Aorta (tissue), 5 donors: ENCODE measurements at places on chromosomes 2 and 18. TPM values are rescaled to one million over a fixed set of nuclear protein-coding genes. Genes with fewer than 3 reads are reported as not detected.

DNA sequence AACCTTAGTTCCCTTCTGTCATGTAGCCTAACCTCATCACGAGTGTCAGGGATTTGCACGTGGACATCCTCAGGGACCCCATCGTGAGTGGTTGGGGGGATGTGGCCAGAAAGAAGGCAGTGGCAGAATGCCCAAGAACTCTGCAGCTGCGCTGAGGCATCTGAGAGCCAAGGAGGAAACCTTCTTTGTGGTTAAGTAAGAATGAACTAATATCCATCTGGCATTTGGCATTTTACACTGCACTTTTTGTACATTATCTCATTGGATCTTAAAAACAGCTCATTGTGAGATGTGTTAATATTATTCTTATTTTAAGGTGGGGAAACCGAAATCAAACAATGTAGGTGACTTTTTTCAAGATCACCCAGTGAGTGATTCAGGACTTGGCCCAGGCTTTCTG lies 32.6 kb upstream of the APCDD1 start:
- H3K27me3 ChIP-seq = no peaks in the 10 kb centered on the region
- no peaks in the 10 kb centered on the region for H3K36me3 ChIP-seq
- no peaks in the 10 kb centered on the region for H3K4me1 ChIP-seq
- H3K27ac ChIP-seq = no peak overlapping the region
- H3K4me3 ChIP-seq = no peak overlapping the region

- H3K4me3 ChIP-seq = no peak overlapping the region
- H3K27me3 ChIP-seq = no peaks in the 10 kb centered on the region
Observed at GRCh38 chr2:70070542-70071268, 16.6 kb upstream of the PCBP1 start.

- H3K27ac ChIP-seq = no peak overlapping the region
- H3K27me3 ChIP-seq = no peaks in the 10 kb centered on the region
- DNase-seq = no peak
- no peaks in the 10 kb centered on the region for H3K36me3 ChIP-seq
- no peaks in the 10 kb centered on the region for H3K4me1 ChIP-seq
Observed at GRCh38 chr18:58429442-58429841, 199.4 kb downstream of the ALPK2 start.

DNA sequence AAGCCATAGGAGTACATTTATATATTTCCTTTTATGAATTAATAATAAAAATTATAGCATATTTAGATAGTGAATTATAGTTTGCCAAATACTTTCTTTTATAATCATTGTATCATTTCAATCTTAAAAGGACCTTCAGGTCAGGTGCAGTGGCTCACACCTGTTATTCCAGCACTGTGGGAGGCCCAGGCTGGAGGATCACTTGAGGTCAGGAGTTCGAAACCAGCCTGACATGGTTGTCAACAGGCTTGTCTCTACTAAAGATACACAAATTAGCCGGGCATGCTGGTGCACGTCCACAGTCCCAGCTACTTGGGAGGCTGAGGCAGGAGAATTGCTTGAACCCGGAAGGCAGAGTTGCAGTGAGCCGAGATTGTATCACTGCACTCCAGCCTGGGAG lies 19.7 kb downstream of the APOB start:
- H3K27me3 ChIP-seq = no peaks in the 10 kb centered on the region
- H3K27ac ChIP-seq = no peak overlapping the region
- H3K36me3 ChIP-seq = peaks cover 8% of the 10 kb centered on the region
- H3K4me3 ChIP-seq = no peak overlapping the region
- no peaks in the 10 kb centered on the region for H3K4me1 ChIP-seq
- no peak for DNase-seq

DNA sequence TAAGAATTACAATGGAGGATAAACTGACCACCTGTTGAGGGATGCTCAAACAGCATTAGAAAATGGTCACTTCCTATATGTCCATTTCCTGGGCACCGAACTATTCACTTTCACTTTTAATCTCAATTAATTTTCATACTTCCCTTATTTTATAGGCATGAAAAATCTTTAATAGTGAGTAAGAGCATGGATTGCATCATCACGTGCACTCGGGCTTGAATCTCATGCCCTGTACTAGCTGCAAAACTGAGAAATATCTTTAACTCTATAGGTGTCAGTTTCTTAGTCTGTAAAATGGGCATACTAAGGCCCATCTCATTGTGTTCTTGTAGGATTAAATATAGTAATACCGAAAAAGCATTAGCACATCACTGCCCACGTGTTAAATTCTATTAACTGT lies 183.9 kb upstream of the FIGN start:
- no peak overlapping the region for H3K4me3 ChIP-seq
- H3K27me3 ChIP-seq = no peaks in the 10 kb centered on the region
- no peaks in the 10 kb centered on the region for H3K36me3 ChIP-seq
- H3K27ac ChIP-seq = no peak overlapping the region
- no peak for DNase-seq

- no peak for DNase-seq
- H3K4me1 ChIP-seq = no peaks in the 10 kb centered on the region
- no peaks in the 10 kb centered on the region for H3K27me3 ChIP-seq
- no peak overlapping the region for H3K4me3 ChIP-seq
- H3K36me3 ChIP-seq = no peaks in the 10 kb centered on the region
- H3K27ac ChIP-seq = no peak overlapping the region
Observed at GRCh38 chr18:75422341-75422910, 5.1 kb downstream of the SMIM21 start.

- no peak overlapping the region for H3K4me3 ChIP-seq
- no peaks in the 10 kb centered on the region for H3K36me3 ChIP-seq
- no peaks in the 10 kb centered on the region for H3K4me1 ChIP-seq
- no peak for DNase-seq
- H3K27ac ChIP-seq = no peak overlapping the region
- no peaks in the 10 kb centered on the region for H3K27me3 ChIP-seq
Observed at GRCh38 chr2:41791523-41791922, 256.3 kb upstream of the PKDCC start.

- H3K36me3 ChIP-seq = no peaks in the 10 kb centered on the region
- no peaks in the 10 kb centered on the region for H3K27me3 ChIP-seq
- H3K27ac ChIP-seq = no peak overlapping the region
- DNase-seq = peak; percentile 57
Observed at GRCh38 chr18:48863432-48864065, 87.2 kb downstream of the SMAD7 start.

GRCh38 chr2:210919128-210919527 lies 362.7 kb downstream of the CPS1 start:
- no peak overlapping the region for H3K27ac ChIP-seq
- H3K36me3 ChIP-seq = no peaks in the 10 kb centered on the region
- DNase-seq = no peak
- H3K4me3 ChIP-seq = no peak overlapping the region

GRCh38 chr18:59853380-59853779 lies 46.4 kb upstream of the PMAIP1 start:
- no peak for DNase-seq
- H3K4me3 ChIP-seq = no peak overlapping the region
- H3K27me3 ChIP-seq = no peaks in the 10 kb centered on the region
- H3K4me1 ChIP-seq = no peaks in the 10 kb centered on the region
- no peak overlapping the region for H3K27ac ChIP-seq

DNA sequence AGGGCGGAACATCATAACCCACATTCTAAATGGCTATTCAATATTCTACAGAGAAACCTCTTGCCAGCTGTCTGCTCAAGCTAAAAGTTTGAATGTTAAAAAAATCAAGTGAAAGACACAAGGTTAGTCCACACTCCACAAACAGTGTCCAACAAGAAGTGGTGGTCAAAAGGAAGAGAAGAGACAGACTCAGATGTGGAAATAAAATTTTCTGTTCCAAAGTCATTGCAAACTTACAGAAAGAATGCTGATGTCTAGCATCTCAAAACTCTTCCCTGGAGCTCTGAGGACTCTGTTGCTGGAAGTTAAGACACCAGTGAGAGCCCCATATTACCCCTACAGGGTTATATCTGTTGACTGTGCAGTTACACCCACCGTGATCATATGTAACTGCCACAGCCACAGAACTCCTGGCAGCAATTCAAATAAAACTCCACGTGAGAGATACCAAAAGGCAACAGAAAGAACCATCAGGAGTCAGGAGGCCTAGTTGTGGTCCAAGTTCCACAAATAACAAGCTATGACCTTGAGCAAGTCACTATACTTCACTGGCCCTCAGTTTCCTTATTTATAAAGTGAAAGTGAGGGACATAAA lies 60.9 kb downstream of the AAK1 start:
- H3K4me1 ChIP-seq = peaks cover 2% of the 10 kb centered on the region
- H3K4me3 ChIP-seq = no peak overlapping the region
- H3K27me3 ChIP-seq = no peaks in the 10 kb centered on the region
- H3K27ac ChIP-seq = no peak overlapping the region

DNA sequence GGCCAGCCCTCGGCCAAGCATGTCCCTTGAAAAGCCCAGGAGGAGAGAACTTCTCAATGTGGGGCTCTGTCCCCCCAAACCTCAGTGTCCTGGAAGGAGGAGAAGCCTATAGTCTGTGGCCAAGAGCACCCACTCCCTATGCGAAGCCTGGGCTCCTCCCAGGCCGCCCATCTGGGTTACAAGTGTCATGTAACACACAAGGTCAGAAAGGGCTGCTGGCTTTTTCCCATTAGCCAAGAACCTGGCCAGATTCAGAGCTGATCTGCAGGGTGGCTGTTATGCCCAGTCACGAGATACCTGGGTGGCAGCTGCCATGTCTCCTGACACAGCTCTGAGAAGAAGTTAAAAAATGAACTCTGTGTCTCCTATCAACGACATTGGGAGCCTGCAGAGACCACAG lies 170.7 kb downstream of the TNS1 start:
- peak; percentile 38 for DNase-seq
- H3K27me3 ChIP-seq = no peaks in the 10 kb centered on the region
- H3K4me1 ChIP-seq = no peaks in the 10 kb centered on the region

DNA sequence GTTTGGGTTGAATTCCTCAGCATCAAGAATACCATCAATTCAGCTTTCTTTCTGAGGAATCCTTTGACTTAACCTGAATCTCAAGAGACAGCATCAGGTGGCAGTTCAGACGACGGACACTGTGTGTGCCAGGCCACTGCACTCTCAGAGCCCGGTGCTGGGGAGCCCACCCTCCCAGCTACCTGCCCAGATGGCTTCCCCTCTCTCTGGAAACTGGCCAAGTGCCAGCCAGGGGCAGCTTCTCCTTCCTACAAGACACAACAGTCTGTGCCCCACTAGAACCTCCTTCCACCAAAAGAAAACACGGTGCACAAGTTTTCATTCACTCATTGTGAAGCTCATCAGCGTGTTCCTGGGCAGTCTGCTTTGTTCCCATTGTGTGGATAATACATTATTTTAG lies 28.5 kb downstream of the MAL start:
- no peak overlapping the region for H3K4me3 ChIP-seq
- no peaks in the 10 kb centered on the region for H3K27me3 ChIP-seq
- H3K27ac ChIP-seq = no peak overlapping the region

DNA sequence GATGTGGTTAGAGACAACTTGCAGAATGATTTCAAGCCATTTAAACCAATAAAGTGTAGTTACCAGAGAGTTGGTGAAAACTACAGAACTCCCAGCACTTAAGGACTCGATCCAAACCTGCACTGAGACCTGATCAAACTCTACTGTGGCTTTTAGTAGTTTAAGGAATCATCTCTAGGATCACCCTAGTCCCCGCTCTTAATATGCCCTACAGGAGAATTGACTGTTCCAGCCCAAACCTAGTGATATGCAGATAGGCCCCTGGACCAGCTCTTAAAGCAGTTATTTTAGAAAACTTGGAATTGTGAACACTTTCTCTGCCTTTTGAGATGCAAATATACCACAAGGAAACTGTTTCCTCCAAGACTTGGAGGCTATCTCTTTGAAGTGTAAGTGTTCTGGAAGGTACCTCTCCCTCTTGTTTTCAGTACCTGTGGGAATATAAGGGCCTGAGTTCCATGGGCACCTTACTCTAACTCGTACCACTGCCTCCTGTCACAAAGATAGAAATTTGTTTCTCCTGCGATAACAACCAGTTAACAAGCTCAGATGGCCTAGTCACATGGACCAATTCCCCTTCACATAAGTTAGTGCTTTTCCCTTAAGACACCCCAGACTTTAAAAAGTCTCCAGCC lies 1367.2 kb upstream of the SLC39A10 start:
- no peak overlapping the region for H3K4me3 ChIP-seq
- H3K27ac ChIP-seq = no peak overlapping the region
- H3K36me3 ChIP-seq = no peaks in the 10 kb centered on the region
- H3K27me3 ChIP-seq = no peaks in the 10 kb centered on the region

DNA sequence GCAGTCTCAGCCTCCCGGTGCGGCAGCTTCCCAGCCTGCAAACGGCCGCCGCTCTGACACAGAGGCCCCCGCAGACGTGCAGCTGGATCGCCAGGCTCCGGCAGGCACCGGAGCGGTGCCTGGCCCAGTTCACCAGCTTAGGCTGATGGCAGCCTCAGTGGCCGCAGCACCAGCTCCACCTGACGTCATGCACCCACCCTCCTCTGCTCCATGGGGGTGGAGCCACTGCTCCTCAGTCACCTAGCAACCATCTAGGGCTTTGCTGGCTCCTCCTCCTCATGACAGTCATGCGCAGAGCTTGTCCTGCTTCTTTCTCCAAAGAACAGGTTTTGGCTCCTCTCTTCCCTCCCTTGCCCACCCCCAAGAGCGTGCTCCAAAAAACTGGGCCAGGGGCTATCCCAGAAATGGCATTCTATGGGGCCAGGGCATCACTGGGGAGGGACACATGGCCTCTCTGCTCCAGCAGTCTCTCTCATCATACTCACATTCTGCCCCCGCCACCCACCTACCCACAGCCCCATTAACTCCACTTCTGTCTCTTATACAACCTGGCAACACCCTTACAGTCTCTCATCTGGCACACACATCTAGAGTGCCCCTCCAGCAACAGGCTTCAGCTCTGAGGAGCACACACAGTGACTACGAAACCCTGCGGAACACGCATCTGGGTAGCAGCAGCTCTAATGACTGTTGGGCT lies 5.5 kb downstream of the DCTN1 start:
- H3K4me3 ChIP-seq = no peak overlapping the region
- DNase-seq = peak; percentile 89
- H3K36me3 ChIP-seq = peaks cover 9% of the 10 kb centered on the region
- no peak overlapping the region for H3K27ac ChIP-seq
- no peaks in the 10 kb centered on the region for H3K4me1 ChIP-seq

DNA sequence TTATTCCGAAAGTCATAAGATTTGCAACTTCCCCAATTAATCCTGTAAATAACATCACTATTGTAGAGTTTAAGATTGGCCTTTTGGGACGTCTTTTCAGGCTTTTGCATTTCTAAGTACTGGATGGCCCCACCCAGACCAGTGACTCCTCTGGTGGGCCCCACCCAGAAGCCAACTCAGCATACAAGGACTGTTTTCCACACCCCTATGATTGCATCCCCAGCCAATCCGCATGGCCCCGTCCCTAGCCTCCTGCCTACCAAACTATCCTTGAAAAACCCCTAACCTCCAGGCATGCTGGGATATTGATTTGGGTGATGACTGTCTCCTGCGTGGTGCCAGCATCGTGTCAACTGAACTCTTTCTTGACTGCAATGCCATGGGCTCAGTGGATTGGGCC lies 24.5 kb upstream of the TGIF1 start:
- H3K4me3 ChIP-seq = no peak overlapping the region
- no peak overlapping the region for H3K27ac ChIP-seq
- no peaks in the 10 kb centered on the region for H3K36me3 ChIP-seq

- no peaks in the 10 kb centered on the region for H3K27me3 ChIP-seq
- DNase-seq = no peak
- H3K4me3 ChIP-seq = no peak overlapping the region
- no peak overlapping the region for H3K27ac ChIP-seq
- H3K4me1 ChIP-seq = no peaks in the 10 kb centered on the region
Observed at GRCh38 chr2:100407073-100407472, 10.4 kb downstream of the CHST10 start.

GRCh38 chr2:23622466-23622865 lies 237.5 kb downstream of the KLHL29 start:
- H3K36me3 ChIP-seq = no peaks in the 10 kb centered on the region
- no peaks in the 10 kb centered on the region for H3K4me1 ChIP-seq
- DNase-seq = no peak

TRPM8 gene
- not detected for polyA plus RNA-seq

CSRNP3 gene
- 0.20 TPM for polyA plus RNA-seq

TBR1 gene
- not detected for polyA plus RNA-seq

IL36A gene
- not detected for polyA plus RNA-seq

DAPL1 gene
- 14.5 TPM for polyA plus RNA-seq

SH2D6 gene
- 1.5 TPM for polyA plus RNA-seq

IER3IP1 gene
- 10.9 TPM for polyA plus RNA-seq

CARF gene
- 1.3 TPM for polyA plus RNA-seq
